A549 (cell line): ENCODE measurements at places on chromosomes 3 and 15.

- DNase-seq = no peak
Measured at GRCh38 chr3:46971742-46972141, 4.8 kb downstream of the CCDC12 start.

DNA sequence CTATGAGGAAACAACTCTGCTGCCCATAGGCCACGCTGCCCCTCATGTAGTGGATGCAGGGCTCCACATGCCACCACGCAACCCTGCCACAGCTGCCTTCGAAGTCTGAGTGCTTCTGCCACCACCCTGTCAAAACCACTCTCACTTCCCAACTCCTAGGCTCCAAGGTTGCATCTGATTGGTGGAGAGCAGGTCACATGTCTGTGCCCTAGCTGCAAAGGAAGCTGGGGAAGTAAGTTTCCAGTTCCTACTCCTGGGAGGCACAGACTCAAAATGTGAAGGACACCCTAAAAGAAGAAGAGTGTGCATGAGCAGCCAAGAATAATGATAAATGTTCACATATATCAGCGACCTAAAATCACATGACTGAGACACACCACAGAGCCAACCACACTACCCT lies 31.9 kb upstream of the TICRR start:
- DNase-seq = no peak

GRCh38 chr3:29144361-29144760 lies 136.5 kb upstream of the RBMS3 start:
- no peak for DNase-seq

DNA sequence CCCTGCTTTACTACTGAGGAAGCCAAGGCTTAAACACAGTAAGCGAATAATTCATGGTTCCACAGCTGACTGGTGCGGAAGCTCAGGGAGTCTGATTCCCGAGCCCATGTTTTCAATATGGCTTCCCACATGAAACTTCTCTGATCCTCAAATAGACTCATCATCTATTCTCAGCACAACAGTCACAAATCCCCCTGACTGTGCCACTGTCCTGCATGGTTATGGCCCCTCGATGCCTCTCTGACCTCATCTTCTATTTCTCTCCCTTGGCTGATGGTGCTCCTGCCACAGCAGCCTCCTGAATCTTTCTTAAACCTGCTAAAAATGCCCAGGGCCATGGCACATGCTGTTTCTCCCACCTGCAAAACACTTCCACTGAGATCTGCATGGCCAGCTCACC lies 43.2 kb downstream of the SRGAP3 start:
- no peak for DNase-seq

- DNase-seq = no peak
Measured at GRCh38 chr3:18411541-18411940, 13.6 kb downstream of the SATB1 start.
